ENCODE measurements at places on chromosomes 6 and 20. TPM values are rescaled to one million over a fixed set of nuclear protein-coding genes. Genes with fewer than 3 reads are reported as not detected.

GRCh38 chr6:105112577-105112976, 67.2 kb downstream of the POPDC3 start:
- DNase-seq = peak; percentile 44
- no peaks in the 10 kb centered on the region for H3K36me3 ChIP-seq
- H3K27me3 ChIP-seq = no peaks in the 10 kb centered on the region

STX16 gene
- 70.5 TPM for total RNA-seq

SGK1 gene
- 34.2 TPM for total RNA-seq

GRCh38 chr6:159103396-159104162, 58.8 kb upstream of the TAGAP start:
- H3K4me3 ChIP-seq = no peak overlapping the region
- H3K36me3 ChIP-seq = no peaks in the 10 kb centered on the region
- no peak overlapping the region for H3K27ac ChIP-seq
- H3K4me1 ChIP-seq = peaks cover 7% of the 10 kb centered on the region
- peak; percentile 31 for DNase-seq
- H3K27me3 ChIP-seq = no peaks in the 10 kb centered on the region

FERMT1 gene
- 15.8 TPM for total RNA-seq

DNA sequence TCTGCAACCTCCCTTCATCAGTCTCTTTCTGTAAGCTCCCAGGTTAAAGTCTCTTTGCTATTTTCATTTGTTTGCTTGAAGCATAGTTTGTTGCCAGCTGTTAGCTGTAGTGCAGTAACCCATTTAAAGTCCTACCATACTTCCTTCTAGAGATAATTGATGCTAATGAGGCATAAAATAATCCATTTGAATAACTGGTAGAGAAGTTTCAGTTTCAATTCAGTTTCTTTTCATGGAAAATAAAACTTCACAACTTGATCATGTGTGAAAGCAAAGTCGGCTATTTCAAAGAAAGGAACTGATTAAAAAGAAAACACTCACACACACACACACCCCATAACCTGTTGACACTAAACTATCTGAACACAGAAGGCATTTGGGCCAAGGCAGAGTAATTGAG, 68.5 kb upstream of the TENT5A start:
- DNase-seq = no peak
- H3K36me3 ChIP-seq = no peaks in the 10 kb centered on the region
- H3K27me3 ChIP-seq = no peaks in the 10 kb centered on the region
- no peak overlapping the region for H3K27ac ChIP-seq
- no peak overlapping the region for H3K4me3 ChIP-seq
